ENCODE measurements at places on chromosomes 6 and 20.

DNA sequence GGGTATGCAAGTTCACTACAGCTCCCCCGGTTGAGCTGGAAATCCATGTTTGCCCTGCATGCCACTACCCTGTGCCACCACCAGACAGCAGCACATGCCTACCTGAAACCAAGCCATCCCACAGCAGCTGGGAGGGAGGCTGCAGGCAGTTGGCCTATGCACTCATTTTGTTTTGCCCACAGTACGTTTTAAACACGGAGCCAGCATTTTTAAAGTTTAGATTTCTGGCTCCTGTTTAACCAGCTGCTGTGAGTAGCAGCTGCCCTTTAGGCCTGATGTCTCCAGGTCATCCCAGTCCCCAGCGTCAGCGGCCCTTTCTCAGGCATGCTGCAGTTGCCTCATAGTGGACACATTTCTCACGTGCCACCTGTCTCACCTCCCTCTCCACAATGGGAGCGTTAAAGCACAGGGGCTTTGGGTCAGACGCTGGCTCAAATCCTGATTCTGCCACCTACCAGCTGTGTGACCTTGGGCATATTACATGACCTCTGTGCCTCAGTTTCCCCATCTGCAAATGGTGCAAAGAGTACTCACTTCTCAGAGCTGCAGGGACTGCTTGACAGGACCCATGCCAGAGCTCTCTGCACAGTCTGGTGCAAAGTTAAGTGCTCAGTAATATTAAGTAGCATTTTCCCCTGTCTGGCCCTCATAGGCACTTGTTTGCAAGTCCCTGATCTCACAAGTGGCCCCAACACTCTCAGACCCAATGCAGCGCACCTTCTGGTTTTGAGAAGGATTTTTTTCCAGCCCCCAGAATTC is 8.2 kb upstream of the UBE2V1 start:
- peak; percentile 76 for DNase-seq

DNA sequence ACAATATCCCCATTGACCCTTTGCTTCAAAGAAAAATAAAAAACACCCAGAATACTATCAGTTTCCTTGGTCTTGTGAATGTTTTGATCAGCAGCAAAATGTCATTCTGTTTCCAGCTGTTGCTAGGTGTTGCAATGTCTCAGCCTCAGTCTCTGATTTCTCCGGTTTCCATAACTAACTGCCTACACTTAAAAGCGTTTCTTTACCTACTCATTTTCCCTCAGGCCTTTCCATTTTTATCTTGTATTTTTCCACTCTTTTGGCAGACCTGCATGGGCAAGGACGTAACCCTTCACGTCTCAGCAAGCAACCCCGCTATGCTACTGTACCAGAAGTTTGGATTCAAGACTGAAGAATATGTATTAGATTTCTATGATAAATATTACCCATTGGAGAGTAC is 49.4 kb downstream of the KAT14 start:
- DNase-seq = no peak

DNA sequence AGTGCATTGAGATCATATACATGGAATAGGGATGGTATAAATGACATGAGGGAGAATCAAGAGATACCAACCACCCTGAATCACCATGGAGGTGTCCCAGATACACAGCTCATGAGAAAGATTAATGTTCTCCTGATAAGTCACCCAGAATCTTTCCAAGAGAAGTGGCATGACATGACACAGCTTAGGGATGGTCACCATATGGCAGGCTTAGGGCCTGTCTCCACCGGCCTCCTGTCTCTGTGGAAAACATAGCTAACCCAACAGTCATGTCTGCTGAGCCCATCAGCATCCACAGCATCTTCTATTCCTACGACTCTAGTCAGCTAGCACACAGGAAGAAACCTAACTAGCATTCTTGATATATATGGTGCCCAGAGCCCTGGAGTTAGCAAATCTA is 133.3 kb downstream of the IPCEF1 start:
- no peak for DNase-seq

GRCh38 chr6:11637266-11637665 is 99.7 kb downstream of the TMEM170B start:
- DNase-seq = no peak

DNA sequence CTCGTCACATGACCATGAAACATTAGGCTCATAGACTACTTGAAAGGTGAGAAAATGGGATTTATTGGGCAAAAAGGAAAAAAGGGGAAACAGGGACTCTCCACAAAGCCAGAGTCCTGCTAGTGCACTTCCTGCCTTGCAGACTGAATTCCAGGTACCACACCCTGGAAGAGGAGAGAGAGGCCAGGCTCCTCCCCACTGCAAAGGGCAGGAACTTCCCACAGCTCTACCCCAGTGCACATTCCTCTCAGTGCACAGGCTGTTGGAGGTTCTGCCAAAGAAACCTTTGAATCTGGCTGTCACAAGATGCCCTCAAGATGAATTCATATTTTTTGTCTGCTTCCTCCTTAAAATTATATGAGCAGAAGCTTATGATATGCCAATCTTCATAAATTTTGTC is 920.4 kb upstream of the GJE1 start:
- DNase-seq = no peak

GRCh38 chr6:19478992-19479391 is 358.2 kb upstream of the ID4 start:
- no peak for DNase-seq

GRCh38 chr6:34714663-34715062 is 18.1 kb upstream of the ILRUN start:
- no peak for DNase-seq

DNA sequence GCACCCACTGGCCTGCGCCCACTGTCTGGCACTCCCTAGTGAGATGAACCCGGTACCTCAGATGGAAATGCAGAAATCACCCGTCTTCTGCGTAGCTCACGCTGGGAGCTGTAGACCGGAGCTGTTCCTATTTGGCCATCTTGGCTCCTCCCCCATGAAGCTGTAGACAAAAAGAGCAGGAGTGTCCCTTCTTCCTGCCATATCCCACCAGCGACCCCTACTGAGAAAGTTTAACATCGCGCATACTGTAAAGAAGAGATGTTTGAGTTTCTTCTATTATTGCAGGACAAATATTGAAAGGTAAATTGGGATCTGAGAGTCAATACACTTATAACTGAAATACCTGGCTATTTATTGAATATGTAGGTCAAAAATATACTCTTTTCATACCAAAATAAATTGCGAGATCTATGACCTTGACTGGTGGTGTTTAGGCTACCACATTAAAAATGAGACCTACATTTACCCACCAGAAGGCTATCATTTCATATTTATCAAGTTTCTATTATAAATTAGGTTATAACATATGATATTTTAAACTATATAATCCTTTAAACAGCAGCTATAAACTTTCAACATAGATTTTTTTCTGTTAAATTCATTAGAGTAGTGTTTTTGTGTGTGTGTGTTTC is 586.3 kb downstream of the HTR1B start:
- DNase-seq = no peak

DNA sequence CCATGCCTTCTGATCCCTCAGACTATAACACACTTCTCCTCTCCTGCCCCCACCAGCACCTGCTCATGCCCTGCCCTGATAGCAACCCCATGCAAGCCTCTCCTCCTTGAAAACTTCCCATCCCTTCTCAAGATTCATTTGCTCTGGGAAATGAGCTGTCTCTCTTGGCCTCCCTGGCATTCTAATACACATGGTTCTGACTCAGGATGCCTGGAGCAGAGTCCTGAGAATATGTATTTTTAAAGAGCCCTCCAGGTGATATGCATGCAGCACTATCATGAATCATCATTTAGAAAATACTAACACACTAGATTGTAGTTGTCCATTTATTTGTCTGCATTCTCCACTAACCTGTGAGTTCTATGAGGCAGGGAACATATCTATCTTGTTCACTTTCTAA is 26.6 kb downstream of the HDGFL1 start:
- DNase-seq = no peak

DNA sequence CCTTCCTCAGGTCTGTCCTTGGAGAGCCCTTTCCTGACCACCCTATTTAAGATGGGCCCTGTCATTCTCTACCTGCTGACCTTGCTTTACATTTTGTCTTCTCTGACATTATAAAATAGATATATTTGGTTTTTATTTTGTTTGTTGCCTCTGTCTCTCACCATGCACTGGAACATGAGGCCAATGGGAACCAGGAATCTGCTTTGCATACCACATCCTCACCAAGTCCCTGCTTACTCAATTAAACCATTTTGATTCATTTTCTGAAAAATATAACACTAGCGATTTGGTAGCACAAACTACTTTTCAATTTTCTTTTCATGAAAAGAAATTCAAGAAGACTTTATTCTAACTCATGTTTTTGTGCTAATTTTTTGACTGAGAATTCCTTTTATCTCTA is 32.8 kb upstream of the POPDC3 start:
- DNase-seq = no peak

- no peak for DNase-seq
Observed at GRCh38 chr6:160198606-160199211, 59.9 kb downstream of the SLC22A2 start.

- DNase-seq = peak; percentile 26
Observed at GRCh38 chr6:227074-227782, 65.1 kb upstream of the DUSP22 start.

GRCh38 chr6:113819169-113819830 is 37.8 kb upstream of the MARCKS start:
- no peak for DNase-seq

- no peak for DNase-seq
Observed at GRCh38 chr20:23332467-23332866, 18.1 kb upstream of the NXT1 start.

GRCh38 chr20:8855315-8855714 is 213.6 kb upstream of the PLCB4 start:
- no peak for DNase-seq

DNA sequence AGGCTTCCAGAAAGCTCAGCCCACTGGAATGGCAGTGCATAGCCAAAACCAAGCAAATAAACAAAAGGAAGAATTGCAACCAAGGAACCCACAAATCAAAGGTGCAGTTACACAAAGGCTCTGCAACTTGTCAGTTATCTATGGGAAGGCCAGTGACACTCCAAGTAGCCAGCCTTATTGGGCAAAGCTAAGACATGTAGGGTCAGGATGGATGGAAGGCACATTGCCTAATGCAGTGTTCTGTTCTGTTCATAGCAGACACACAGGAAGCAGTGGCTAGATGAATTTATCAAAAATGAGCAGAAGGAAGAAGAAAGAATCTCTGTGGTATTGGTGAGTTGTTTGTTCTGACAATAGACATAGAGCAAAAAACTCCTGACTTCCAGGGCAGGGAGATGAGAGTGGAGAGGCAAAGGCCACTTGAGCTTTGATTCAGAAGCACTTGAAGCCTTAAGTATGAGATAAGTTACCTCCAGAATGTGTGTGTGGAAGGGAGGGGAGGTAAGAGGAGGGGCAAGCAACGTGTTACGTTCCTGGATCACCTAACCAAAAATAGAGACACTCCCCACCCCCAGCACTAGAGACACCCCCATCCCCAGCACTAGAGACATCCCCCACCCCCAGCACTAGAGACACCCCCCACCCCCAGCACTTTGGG is 57.9 kb upstream of the AKAP12 start:
- no peak for DNase-seq

DNA sequence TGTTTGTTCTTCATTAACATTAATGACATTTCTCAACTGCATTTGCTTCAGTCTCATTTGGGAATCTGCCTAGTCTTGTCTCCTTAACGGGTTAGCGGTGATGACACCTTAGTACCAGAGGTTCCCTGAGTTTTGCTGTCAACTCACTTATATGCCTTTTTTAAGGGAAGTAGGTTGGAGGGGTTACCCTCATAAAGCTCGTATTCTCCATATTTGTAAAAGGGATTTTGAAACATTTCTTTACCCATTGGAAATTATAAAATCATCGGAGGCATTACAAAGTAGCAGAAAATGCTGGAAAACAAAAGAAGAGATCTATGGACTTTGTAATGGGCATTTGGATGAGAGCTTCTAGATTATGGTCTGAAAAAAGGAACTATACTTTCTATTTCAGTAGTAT is 88.7 kb upstream of the PRDM1 start:
- no peak for DNase-seq

- no peak for DNase-seq
Observed at GRCh38 chr20:5188736-5189135, 61.9 kb downstream of the CDS2 start.

- DNase-seq = no peak
Observed at GRCh38 chr6:41119508-41119907, 34.6 kb downstream of the TREML1 start.

GRCh38 chr6:162814426-162814973 is 86.7 kb downstream of the PACRG start:
- no peak for DNase-seq

GRCh38 chr6:132464538-132465256 is 48.2 kb downstream of the STX7 start:
- no peak for DNase-seq

DNA sequence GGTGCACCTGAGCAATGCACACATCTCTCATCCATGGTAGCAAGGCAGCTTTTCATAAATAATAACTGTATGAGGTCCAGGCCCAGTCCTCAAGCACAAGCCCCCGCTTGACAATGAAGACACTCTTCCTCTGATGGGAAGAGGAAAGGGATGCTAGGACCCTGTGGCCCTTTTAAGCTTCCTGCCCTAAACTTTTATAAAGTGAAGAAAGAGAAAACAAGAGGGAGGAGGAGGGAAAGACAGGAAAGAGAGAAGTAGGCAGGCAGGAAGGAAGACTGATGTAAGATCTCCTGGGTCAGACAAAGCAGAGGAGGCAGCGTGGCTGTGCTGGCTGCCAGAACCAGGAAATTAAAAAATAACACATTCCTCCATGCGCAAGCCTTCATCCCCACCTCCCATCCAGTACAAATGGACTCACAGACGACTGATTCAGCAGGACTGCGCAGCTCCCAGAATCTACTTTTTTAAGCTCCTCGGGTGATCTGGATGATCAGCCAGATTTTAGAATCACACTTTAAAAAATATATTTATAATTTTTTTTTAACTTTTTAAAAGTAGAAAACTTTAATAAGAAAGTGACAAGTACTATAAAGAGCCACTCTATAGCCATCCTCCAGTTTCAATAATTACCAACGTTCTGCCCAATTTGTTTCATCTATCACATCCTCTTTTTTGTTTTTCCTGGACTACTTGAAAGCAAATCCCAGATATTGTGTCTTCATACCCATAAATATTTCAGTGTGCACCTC is 16.5 kb downstream of the TNFAIP3 start:
- peak; percentile 70 for DNase-seq

- no peak for DNase-seq
Observed at GRCh38 chr20:3046677-3047462, 1.0 kb downstream of the MRPS26 start.

- no peak for DNase-seq
Observed at GRCh38 chr6:73369563-73369962, at the start of gene OOEP. OOEP (minus strand) TSS chr6:73369897; CDS start chr6:73369792, 105 bp downstream.

- no peak for DNase-seq
Observed at GRCh38 chr20:63085151-63085861, 78.5 kb upstream of the BHLHE23 start.

DNA sequence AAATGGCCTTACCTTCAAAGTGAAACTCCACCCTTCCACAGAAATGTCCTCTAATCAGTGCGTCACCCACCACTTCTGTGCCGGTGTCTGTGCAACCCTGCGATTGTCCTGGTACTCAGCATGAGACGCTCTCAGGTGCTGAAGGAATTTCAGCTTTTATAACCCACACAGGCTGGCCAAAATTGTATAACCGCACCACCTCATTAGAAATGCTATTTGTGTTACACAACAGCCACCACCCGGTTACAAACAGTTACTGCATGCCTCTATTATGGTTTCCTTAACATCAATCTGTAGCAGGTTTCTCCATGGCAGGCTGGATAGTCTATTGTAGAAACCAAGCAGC is 51.5 kb downstream of the SLC23A2 start:
- peak; percentile 46 for DNase-seq
